ENCODE measurements at places on chromosomes 12 and 14.

DNA sequence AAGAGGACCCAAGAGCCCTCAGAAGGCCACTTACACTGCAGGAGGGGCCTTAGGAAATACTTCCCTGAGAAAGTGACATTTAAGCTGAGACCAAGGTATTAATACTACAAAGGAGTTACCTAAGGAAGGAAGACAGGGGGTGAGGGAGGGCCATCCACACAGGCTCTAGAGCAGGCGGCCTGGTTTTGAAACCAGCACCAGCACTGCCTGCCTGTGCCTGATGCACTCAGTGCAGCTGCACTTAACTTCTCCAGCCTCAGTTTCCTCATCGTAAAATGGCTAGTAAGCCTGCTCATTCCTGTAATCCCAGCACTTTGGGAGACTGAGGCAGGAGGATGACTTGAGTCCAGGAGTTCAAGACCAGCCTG, 45.5 kb upstream of the PLEKHG6 start:
- DNase-seq = no peak

GRCh38 chr12:122860040-122860853, 25.0 kb downstream of the HIP1R start:
- DNase-seq = peak; percentile 72

DNA sequence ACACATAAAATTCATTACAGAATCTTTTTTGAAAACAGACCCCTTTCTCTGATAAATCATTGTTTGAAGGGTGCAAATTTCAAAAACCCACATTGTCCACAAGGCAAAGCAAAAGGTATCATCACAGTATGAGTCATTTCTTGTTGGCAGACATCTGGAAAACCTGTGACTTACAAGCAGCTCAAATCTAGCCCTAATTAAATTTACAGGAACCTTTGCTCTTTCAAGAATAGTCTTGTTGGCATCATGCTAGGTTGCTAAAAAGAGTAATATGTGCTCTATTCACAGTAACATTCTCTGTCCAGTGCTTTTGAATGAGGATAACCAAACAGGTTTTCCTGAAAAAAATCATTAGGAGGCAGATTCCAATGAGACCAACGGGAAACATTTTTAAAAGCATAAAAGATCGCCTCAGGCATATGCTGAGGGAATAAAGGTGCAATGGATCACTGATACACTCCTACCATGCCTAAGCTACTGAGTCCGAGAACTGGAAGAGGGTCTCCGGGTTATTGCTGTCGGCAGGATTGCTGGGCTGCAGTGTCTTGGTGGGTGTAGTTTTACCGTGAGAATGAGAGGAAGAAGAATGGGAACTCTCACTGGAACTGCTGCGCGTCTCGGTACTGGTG, 55.5 kb upstream of the TTC7B start:
- no peak for DNase-seq

DNA sequence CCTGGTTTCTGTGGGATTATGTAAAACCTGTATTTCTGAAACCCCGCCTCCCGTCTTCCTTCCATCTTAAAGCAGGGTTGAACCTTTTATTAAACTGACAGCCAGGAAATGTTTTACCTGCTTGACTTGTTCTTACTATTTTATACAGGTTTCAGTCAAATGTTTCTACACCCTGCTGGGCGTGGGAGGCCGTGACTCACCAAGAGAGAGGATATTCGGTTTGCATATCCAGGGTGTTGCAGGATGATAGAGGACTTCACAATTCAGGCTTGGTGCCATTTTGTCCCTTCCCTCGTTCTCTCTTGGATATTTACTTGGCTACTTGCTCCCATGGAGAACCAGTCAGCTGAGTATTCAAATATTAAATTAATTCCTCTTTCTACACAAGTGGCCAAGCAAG, 69.7 kb downstream of the ARF6 start:
- no peak for DNase-seq

- DNase-seq = no peak
Observed at GRCh38 chr14:93731753-93732152, 56.5 kb downstream of the PRIMA1 start.

GRCh38 chr12:87930033-87930432, 99.2 kb downstream of the C12orf50 start:
- DNase-seq = no peak

DNA sequence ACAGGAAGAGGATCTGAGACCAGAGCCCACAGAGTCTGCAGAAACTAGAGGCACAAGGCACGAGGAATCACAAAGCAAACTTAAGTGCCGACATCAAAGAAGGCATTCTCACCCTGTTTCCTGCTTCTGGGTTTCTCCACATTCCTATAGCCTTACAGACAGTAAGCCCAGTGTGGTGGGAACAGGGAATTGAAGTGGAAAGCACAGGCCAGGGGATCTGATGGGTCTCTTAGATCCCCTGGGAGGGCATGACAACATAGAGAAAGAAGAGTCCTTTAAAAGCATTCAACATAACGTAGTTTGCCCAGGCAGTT, 75.6 kb upstream of the FRMD6 start:
- DNase-seq = no peak

- no peak for DNase-seq
Observed at GRCh38 chr12:74488134-74488533, 49.5 kb upstream of the ATXN7L3B start.

GRCh38 chr14:100770605-100771120, 44.0 kb downstream of the DLK1 start:
- DNase-seq = no peak

GRCh38 chr14:50601394-50601793, 41.4 kb downstream of the ATL1 start:
- no peak for DNase-seq

DNA sequence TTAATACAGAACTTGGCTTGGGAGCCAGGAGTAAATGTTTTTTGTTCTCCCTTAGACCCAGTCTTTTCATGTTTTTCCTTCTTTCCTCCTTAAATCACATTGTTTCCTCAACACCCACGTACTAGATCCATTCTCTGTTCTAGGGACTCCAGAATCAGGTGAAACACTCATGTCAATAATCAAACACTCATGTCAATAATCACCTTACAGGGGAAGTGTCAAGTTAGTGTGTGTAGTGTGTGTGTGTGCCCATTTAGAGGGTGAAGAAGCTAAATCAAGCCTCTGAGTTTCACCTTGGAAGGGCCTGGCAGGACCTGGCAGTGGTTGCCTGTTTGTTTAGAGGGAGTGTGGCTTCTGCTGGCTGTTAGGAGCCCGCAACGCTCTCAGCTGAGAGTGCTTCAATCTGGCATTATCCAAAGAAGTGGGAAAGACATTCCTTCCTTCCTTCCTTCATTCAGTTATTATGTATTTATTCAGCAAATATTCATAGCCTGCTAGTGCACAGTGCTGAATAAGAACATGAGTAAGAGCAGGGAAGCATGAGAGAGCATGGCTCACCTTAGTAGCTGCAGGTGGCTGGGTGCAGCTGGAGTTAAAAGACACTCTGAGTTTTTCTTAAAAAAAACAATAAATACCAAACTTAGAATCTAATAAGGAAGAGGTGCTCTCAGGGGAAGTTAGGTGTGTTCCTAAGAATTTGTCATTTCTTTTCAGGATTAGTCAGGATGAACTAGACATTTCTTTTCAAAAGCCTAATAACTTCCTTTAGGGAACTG, 17.6 kb upstream of the EID3 start:
- DNase-seq = no peak

- no peak for DNase-seq
Observed at GRCh38 chr14:80981673-80982072, 26.3 kb downstream of the TSHR start.

DNA sequence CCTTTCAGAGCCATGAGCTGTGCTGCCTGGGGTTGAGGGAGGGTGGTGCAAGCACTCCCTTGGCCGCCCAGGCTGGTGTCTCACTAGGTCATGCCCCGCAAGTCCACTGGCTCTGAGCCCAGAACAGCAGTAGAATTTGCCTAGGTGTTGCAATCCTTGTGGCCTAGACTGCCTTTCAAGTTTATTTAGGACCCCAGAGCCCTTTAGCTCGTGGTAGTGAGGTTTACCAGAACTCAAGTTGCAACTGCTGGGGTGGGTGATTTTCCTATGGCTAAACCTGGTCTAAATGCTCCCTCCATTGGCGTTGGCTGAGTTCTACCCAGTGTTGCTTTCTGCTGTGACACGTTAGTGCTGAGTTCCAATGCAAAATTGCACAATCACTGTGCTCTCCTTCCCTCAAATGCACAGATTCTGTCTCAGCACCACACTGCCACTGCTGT, 287.2 kb downstream of the BCAT1 start:
- DNase-seq = no peak

- no peak for DNase-seq
Observed at GRCh38 chr12:31737345-31737744, 8.5 kb upstream of the AMN1 start.

- no peak for DNase-seq
Observed at GRCh38 chr12:62256408-62257096, 3.7 kb upstream of the USP15 start.

GRCh38 chr12:135138-135537, 68.6 kb downstream of the IQSEC3 start:
- DNase-seq = no peak

GRCh38 chr14:74754157-74754556, 9.0 kb upstream of the YLPM1 start:
- no peak for DNase-seq

DNA sequence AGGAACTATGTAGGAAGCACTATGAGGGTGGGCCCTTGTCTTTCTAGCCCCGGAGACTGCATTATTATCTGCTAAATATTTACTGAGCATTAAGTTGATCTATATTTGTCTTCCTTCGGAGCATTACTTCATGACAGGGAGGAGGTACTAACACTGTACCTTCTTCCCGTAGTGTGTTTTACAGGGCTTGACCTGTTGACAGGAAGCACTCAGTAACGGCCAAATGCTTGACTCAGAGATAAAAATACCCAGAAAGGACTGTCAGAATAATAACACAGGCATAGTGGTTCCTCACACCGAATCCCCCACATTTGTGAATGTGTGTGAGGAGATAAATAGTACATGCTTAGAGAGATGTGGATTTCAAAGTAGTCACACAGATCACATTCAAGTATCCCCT, 466.6 kb downstream of the EGLN3 start:
- DNase-seq = no peak

DNA sequence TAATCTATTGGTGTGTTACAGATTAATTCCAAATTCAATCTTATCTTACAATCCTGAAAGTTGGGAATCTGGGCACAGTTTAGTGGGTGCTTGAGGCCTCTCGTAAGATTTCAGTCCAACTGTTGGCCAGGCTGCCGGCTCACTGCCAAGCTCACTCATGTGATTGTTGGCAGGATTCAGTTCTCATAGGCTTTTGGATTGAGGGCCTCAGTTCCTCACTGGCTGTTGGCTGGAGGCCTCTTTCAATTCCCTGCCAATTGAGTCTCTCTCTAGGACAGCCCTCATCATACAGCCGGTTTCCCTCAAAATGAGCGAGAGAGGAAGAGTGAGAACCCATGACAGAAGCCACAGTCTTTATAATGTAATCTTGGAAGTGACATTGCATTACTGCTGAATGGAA, 123.5 kb upstream of the FBXO33 start:
- no peak for DNase-seq

DNA sequence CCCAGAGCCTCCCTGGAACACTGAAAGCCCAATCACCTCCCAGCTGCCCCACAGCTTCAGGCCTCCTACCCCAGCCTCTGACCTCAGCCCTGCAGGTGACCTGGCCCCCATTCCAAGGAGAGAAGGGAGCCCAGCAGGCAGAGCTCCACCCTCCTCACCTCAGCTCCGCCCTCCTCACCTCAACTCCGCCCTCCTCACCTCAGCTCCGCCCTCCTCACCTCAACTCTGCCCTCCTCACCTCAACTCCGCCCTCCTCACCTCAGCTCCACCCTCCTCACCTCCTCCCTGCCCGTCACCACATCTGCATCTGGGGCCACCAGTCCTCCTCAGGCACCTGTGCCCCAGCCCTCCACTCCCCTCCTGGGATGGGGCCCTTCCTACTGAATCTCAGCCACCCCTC, 112.2 kb upstream of the SFSWAP start:
- DNase-seq = no peak

- DNase-seq = no peak
Observed at GRCh38 chr12:121232163-121232562, 22.2 kb downstream of the P2RX4 start.

GRCh38 chr12:115155665-115156645, 472.0 kb upstream of the TBX3 start:
- DNase-seq = no peak

Measured in effector CD8-positive, alpha-beta T cell (primary cell).